MCF 10A (cell line): ENCODE measurements at places on chromosomes 16 and 17. TPM values are rescaled to one million over a fixed set of nuclear protein-coding genes. Genes with fewer than 3 reads are reported as not detected.

The TAC4 gene
- total RNA-seq, result not detected in 2 replicates

The EVPLL gene
- total RNA-seq, result 0.70 and 0.88 TPM in 2 replicates

The PPM1D gene
- 14.3 and 16.1 TPM in 2 replicates for total RNA-seq

The PRR29 gene
- total RNA-seq, result not detected in 2 replicates

The HAS3 gene
- total RNA-seq, result 0.72 and 2.8 TPM in 2 replicates

The SLC16A6 gene
- 1.4 and 1.6 TPM in 2 replicates for total RNA-seq

The GUCY2D gene
- not detected in 2 replicates for total RNA-seq

The NIP7 gene
- 55.4 and 62.1 TPM in 2 replicates for total RNA-seq

The PIK3R6 gene
- not detected in 2 replicates for total RNA-seq

The ADAM11 gene
- 0.16 and 0.56 TPM in 2 replicates for total RNA-seq

The NOG gene
- total RNA-seq, result 1.1 and 1.7 TPM in 2 replicates

The TMEM114 gene
- total RNA-seq, result not detected in 2 replicates

The FZD2 gene
- total RNA-seq, result 6.8 and 10.1 TPM in 2 replicates

The DNAH2 gene
- 0.05 and 0.12 TPM in 2 replicates for total RNA-seq

The SPATA32 gene
- not detected in 2 replicates for total RNA-seq

The NLK gene
- 14.6 and 15.0 TPM in 2 replicates for total RNA-seq

The HSD11B2 gene
- total RNA-seq, result 0.42 and 0.86 TPM in 2 replicates

The KRTAP2-2 gene
- total RNA-seq, result not detected in 2 replicates

The GSE1 gene
- 44.4 and 52.9 TPM in 2 replicates for total RNA-seq

The HIC1 gene
- total RNA-seq, result 0.59 and 1.0 TPM in 2 replicates

The SEZ6 gene
- total RNA-seq, result not detected in 2 replicates

The TMC7 gene
- 4.1 and 6.0 TPM in 2 replicates for total RNA-seq

The CCDC78 gene
- 4.6 and 6.0 TPM in 2 replicates for total RNA-seq

The CAMKK1 gene
- total RNA-seq, result 3.8 and 4.3 TPM in 2 replicates

The UBALD2 gene
- 84.9 and 109 TPM in 2 replicates for total RNA-seq

The METTL9 gene
- total RNA-seq, result 63.9 and 67.6 TPM in 2 replicates

The HS3ST3B1 gene
- total RNA-seq, result 3.4 and 3.8 TPM in 2 replicates

The CDR2 gene
- 20.0 and 23.9 TPM in 2 replicates for total RNA-seq

The KRTAP9-4 gene
- total RNA-seq, result not detected in 2 replicates

The TEKT5 gene
- not detected in 2 replicates for total RNA-seq

The NPTX1 gene
- not detected in 2 replicates for total RNA-seq

The ZNF594 gene
- 1.9 TPM in 2 replicates for total RNA-seq

The RPL26 gene
- total RNA-seq, result 3,179 and 3,524 TPM in 2 replicates

The ATP2A3 gene
- total RNA-seq, result not detected in 2 replicates

The TMEM235 gene
- not detected in 2 replicates for total RNA-seq

The NHLRC4 gene
- total RNA-seq, result not detected in 2 replicates

The SLC16A13 gene
- 7.5 and 11.1 TPM in 2 replicates for total RNA-seq

The MT1F gene
- 1.7 and 2.4 TPM in 2 replicates for total RNA-seq

The KCNAB3 gene
- total RNA-seq, result 4.2 and 10.0 TPM in 2 replicates

The C17orf113 gene
- 0.72 and 0.81 TPM in 2 replicates for total RNA-seq

The SLC16A11 gene
- not detected in 2 replicates for total RNA-seq

The SLC52A1 gene
- not detected in 2 replicates for total RNA-seq

The RGS11 gene
- 1.7 and 3.6 TPM in 2 replicates for total RNA-seq

The RHBDF2 gene
- total RNA-seq, result 17.5 and 33.4 TPM in 2 replicates

The PIRT gene
- not detected in 2 replicates for total RNA-seq

The C1QTNF1 gene
- total RNA-seq, result 3.0 and 3.3 TPM in 2 replicates

The CACNG3 gene
- total RNA-seq, result not detected in 2 replicates

The CDH13 gene
- total RNA-seq, result 49.3 and 55.2 TPM in 2 replicates
